ENCODE measurements at places on chromosomes 4 and X. TPM values are rescaled to one million over a fixed set of nuclear protein-coding genes. Genes with fewer than 3 reads are reported as not detected.

DNA sequence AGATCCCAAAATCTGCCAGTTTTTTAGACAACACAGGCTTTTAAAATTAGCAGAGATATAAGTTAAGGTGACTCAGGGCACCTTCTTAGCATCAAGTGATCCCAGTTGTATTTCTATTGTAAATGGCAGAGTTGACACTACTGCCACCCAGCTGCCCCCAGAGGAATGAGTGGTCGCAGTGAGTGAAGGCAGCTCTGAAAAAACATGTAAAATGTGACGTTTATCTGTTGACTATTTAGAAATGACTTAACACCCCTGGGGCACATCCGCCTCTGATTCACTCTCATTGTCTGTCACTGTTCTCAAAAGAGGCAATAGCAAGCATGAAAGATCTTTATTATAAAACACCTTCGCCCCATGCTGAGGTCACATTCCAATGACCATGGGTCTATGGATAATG is 592.4 kb downstream of the ACTRT1 start:
- no peak overlapping the region for H3K4me3 ChIP-seq
- H3K27ac ChIP-seq = no peak overlapping the region
- H3K36me3 ChIP-seq = no peaks in the 10 kb centered on the region
- no peak for DNase-seq
- H3K27me3 ChIP-seq = no peaks in the 10 kb centered on the region
- H3K4me1 ChIP-seq = no peaks in the 10 kb centered on the region

Gene S100G
- total RNA-seq = not detected

Gene CSAG1
- total RNA-seq = not detected

DNA sequence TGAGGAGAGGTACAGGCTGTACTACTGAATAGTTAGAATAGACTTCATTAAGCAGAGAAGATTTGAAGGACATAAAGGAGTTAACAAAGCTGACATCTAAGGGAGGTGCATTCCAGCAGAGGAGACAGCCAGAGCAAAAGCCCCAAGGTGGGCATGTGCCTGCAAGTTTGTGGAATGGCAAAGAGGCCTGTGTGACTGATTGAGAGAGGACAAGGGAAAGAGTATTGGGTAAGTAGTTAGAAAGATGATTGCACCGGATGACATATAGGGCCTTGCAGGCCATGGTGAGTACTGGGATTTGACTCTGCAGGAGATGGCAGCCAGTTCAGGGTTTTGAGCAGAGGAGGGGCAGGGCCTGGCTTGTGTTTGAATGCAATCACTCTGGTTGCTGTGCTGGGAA is 55.9 kb downstream of the FMR1NB start:
- no peak overlapping the region for H3K27ac ChIP-seq
- no peak overlapping the region for H3K4me3 ChIP-seq
- H3K4me1 ChIP-seq = no peaks in the 10 kb centered on the region
- no peak for DNase-seq

DNA sequence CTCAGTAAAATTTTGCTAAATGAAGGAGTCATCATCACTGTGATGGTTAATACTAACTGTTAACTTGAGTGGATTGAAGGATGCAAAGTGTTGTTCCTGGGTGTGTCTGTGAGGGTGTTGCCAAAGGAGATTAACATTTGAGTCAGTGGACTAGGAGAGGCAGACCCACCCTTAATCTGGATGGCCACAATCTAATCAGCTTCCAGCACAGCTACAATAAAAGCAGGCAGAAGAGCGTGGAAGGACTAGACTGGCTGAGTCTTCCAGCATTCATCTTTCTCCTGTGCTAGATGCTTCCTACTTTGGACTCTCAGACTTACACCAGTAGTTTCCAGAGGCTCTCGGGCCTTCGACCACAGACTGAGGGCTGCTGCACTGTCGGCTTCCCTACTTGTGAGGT is 21.3 kb upstream of the WDR44 start:
- DNase-seq = no peak
- H3K27me3 ChIP-seq = peaks cover 3% of the 10 kb centered on the region
- no peaks in the 10 kb centered on the region for H3K36me3 ChIP-seq
- no peak overlapping the region for H3K4me3 ChIP-seq

- no peaks in the 10 kb centered on the region for H3K4me1 ChIP-seq
- no peaks in the 10 kb centered on the region for H3K36me3 ChIP-seq
- no peak overlapping the region for H3K27ac ChIP-seq
- H3K27me3 ChIP-seq = no peaks in the 10 kb centered on the region
Observed at GRCh38 chrX:15815779-15816437, 25.6 kb downstream of the ZRSR2 start.

DNA sequence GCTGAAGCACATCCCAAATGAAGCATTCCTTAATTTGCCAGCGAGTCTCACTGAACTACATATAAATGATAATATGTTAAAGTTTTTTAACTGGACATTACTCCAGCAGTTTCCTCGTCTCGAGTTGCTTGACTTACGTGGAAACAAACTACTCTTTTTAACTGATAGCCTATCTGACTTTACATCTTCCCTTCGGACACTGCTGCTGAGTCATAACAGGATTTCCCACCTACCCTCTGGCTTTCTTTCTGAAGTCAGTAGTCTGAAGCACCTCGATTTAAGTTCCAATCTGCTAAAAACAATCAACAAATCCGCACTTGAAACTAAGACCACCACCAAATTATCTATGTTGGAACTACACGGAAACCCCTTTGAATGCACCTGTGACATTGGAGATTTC is 14.6 kb downstream of the TLR8 start:
- DNase-seq = no peak

- H3K27ac ChIP-seq = no peak overlapping the region
- no peaks in the 10 kb centered on the region for H3K36me3 ChIP-seq
- H3K27me3 ChIP-seq = peaks cover 17% of the 10 kb centered on the region
- DNase-seq = no peak
- H3K4me3 ChIP-seq = no peak overlapping the region
Observed at GRCh38 chrX:79065696-79066095, 78.8 kb upstream of the GPR174 start.

DNA sequence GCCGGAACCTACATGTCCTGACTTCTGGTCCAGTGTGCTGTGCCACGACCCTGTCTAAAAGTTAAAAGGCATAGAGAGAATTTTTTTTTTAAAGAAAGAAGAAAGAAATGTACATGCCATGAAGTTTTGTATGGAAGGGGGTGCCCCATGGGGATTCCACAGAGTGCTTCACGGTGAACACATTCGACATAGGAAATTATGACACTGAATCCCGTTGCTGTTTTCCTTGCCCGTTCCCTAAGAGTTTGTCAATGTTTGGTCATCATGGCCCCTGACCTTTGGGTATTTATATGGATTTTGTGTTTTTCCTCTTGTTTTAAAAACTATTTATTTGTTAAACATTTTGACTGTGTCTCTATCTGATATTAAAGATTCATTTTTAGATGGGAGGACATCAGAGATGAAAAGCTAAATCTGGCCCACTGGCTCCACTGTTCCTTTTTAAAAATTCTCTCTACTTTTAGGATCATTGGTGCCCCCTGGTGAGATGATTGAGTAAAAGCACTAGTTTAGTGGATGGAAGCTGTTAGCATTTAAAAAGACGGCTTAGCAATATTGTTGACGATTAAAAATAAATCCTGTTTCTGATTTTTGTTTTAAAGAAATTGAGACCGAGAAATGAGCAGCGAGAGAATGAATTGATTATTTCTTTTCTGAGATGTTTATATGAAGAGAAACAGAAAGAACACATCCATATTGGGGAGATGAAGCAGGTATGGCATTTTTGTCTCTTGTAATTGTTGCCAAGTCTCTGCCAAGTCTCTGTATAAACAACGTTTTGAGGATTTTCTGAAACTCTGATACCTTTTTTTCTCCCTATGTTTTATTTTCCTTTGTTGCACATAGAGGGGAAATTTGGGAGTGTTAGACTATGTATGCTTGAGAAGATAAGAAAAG is 75.0 kb downstream of the PTTG2 start:
- H3K4me1 ChIP-seq = no peaks in the 10 kb centered on the region
- no peaks in the 10 kb centered on the region for H3K27me3 ChIP-seq
- no peak overlapping the region for H3K4me3 ChIP-seq
- DNase-seq = no peak
- no peaks in the 10 kb centered on the region for H3K36me3 ChIP-seq

DNA sequence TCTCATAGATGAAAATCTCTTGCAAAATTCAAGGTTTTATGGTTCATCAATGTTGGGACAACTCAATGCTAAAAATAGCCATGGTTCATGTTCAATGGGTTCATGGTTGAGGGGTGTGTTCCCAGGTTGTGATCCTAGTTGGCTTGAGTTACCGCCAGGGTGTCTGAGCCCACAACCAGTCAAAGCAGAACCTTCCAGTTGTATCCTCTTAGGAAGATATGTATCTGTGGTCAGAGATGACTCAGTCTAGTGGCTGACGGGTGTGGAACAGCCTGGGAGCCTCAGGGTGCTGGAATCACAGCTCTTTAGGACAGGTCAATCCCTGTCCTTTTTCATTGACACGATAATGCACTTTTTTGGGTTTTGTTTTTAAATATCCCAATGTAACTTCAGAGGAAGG is 192.3 kb upstream of the NR3C2 start:
- H3K27ac ChIP-seq = no peak overlapping the region
- H3K4me1 ChIP-seq = no peaks in the 10 kb centered on the region
- no peaks in the 10 kb centered on the region for H3K36me3 ChIP-seq
- no peak overlapping the region for H3K4me3 ChIP-seq

- H3K4me3 ChIP-seq = no peak overlapping the region
- H3K27ac ChIP-seq = no peak overlapping the region
- DNase-seq = no peak
- H3K4me1 ChIP-seq = no peaks in the 10 kb centered on the region
Observed at GRCh38 chrX:118751950-118752783, 24.8 kb downstream of the IL13RA1 start.

DNA sequence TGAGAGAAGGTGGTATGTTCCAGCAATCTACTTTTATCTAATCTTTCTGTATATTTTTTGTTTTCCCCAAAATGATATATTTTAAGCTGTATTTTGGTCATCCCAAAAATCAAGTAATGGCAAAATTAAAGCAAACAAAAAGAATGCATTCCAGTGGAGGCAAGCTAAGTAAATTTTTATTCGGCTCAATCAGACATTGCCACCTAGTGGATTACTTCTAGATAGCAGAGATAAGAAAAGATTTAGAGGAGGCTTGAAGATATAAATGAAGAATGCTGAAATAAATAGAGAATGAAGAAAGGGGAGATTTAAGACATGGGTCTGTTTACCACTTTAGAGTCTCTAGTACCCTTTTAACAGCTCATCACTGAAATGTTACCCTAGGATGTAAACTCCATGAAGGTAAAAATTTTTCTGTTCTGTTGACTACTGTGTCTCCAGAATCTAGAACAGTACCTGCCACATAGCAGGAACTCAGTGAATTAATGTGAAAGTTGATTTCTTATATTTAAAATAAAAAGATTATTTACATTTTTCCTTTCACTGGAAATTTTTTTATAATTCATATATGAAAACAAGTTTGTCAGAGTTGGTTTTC is 110.9 kb upstream of the ANK2 start:
- no peak for DNase-seq
- no peaks in the 10 kb centered on the region for H3K27me3 ChIP-seq
- no peaks in the 10 kb centered on the region for H3K4me1 ChIP-seq
- no peak overlapping the region for H3K27ac ChIP-seq
- H3K36me3 ChIP-seq = no peaks in the 10 kb centered on the region

- H3K36me3 ChIP-seq = no peaks in the 10 kb centered on the region
- H3K27me3 ChIP-seq = no peaks in the 10 kb centered on the region
- no peak for DNase-seq
- no peaks in the 10 kb centered on the region for H3K4me1 ChIP-seq
Observed at GRCh38 chr4:107835406-107835805, 10.7 kb downstream of the SGMS2 start.

Gene UGT8
- total RNA-seq = 0.16 TPM

Gene PAQR3
- 18.7 TPM for total RNA-seq

GRCh38 chr4:145898926-145899531 is 39.6 kb downstream of the ZNF827 start:
- no peak overlapping the region for H3K4me3 ChIP-seq
- no peak overlapping the region for H3K27ac ChIP-seq
- no peaks in the 10 kb centered on the region for H3K36me3 ChIP-seq

DNA sequence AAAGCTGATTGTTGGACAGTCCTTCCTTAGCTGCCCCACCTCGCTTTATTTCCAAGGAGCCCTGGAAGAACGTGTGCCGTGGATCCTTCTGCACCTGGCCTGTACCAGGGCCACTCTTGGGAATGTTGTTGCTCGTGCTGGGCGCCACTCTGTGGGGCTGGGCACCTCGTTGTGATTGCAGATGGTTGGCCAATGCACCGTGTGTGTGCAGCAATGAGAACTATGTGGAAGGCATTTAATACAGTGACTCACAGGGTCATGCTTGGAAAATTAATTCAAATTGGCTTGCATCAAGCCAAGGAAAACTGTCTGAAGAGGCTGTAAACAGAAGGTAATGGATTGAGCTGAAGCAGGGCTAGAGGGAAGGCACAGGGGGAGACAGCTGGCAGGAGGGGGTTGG is 37.0 kb upstream of the CD99L2 start:
- no peaks in the 10 kb centered on the region for H3K27me3 ChIP-seq
- no peak overlapping the region for H3K4me3 ChIP-seq
- no peaks in the 10 kb centered on the region for H3K36me3 ChIP-seq

DNA sequence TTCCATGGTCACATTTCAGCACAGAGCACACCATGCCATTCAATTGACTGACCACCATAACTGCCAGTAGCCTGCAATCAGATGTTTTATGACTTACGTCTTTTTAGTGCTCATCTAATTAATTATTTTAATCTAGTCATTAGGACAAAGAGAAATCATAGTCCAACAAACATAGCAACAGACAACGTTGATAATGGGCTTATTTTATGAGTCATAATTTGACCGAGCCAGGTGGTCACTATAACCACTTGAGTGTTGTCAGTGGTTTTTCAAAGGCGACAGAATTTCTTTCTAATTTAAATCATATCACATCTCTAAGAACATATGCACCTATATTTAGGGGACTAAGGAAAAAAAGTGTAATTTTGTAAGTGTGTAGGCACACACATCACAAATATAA is 1.9 kb downstream of the SEC24D start:
- peak overlapping the region; percentile 6 for H3K27ac ChIP-seq
- peak overlapping the region; percentile 96 for H3K4me3 ChIP-seq

Gene FRG2
- total RNA-seq = not detected

DNA sequence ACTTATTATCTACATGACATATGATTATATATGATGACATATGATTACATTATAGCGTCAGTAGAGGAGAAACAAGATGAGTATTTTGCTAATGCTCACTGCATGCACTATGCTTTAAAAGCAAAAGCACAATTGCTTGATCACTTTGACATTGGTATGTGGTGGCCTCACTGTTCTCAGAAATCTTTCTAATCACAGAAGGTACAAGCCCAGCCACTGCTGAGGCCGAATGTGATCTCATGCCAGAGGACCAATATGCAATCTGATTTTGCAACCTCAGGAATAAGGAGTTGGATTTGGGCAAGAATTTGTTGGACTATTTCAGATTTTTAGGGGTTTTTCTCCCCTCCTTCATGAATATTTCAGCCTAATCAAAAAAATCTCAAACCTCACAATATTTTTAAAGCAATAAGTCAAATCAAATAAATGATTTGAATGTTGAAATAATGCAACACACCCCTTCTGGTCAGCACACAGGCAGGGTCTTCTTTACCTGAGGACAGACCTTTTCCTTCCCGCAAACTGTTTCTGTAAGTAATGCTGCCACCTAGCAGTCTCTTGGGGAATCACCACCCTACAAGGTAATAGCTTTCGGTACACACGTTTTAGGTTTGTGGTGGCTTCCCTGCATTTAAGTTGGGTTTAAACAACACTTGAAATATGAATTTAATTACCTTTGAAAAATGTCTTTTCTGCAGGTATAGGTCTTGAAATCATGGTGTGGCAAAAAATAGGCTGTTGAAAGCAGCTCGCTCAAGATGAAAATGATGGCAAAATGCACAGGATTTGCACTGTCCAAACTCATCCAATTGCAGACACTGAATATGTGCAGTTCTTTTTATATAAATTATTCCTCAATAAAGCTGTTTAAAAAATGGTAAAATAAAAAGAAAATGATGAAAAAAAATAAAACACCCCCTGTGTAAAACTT is 4.8 kb upstream of the CXCL13 start:
- H3K27ac ChIP-seq = no peak overlapping the region
- no peaks in the 10 kb centered on the region for H3K4me1 ChIP-seq
- no peak overlapping the region for H3K4me3 ChIP-seq
- DNase-seq = peak; percentile 30
- H3K36me3 ChIP-seq = no peaks in the 10 kb centered on the region

Measured in breast epithelium (tissue), 4 donors.